ENCODE measurements at places on chromosomes 6 and 20. TPM values are rescaled to one million over a fixed set of nuclear protein-coding genes. Genes with fewer than 3 reads are reported as not detected.

TULP1 gene
- total RNA-seq = not detected

ETV7 gene
- 0.27 TPM for total RNA-seq

IER3 gene
- 82.1 TPM for total RNA-seq

GTSF1L gene
- total RNA-seq = not detected

MAP1LC3A gene
- total RNA-seq = 14.9 TPM

C20orf202 gene
- not detected for total RNA-seq

SNX9 gene
- 32.3 TPM for total RNA-seq

GCLC gene
- total RNA-seq = 22.2 TPM

ID1 gene
- 245 TPM for total RNA-seq

RSPO3 gene
- total RNA-seq = 0.90 TPM

ZSCAN23 gene
- total RNA-seq = 1.9 TPM

AIF1 gene
- not detected for total RNA-seq

HFE gene
- 2.4 TPM for total RNA-seq

NHSL1 gene
- 21.8 TPM for total RNA-seq

BPIFB2 gene
- total RNA-seq = not detected

ELOVL4 gene
- 0.94 TPM for total RNA-seq

SLC17A1 gene
- not detected for total RNA-seq

RGL2 gene
- total RNA-seq = 41.3 TPM

TBX18 gene
- 29.8 TPM for total RNA-seq

TRIM40 gene
- total RNA-seq = not detected

LY6G6F gene
- not detected for total RNA-seq

TRIM15 gene
- not detected for total RNA-seq

VWA7 gene
- total RNA-seq = 0.09 TPM

CPNE1 gene
- 156 TPM for total RNA-seq

TUBB2B gene
- total RNA-seq = 2.9 TPM

ZNF391 gene
- total RNA-seq = 0.66 TPM

TREM1 gene
- not detected for total RNA-seq

ECT2L gene
- total RNA-seq = not detected

IL20RA gene
- not detected for total RNA-seq

TSPO2 gene
- not detected for total RNA-seq

GNMT gene
- 0.09 TPM for total RNA-seq

FUT9 gene
- not detected for total RNA-seq

VSX1 gene
- not detected for total RNA-seq

All from endothelial cell of coronary artery (primary cell).